ENCODE measurements at places on chromosomes 13 and 19.

GRCh38 chr13:46665248-46665632 lies 112.3 kb downstream of the LRCH1 start:
- DNase-seq: no peak

GRCh38 chr13:99289271-99289670 lies 17.9 kb downstream of the GPR183 start:
- DNase-seq: no peak

GRCh38 chr19:9885077-9885552 lies 50.0 kb downstream of the PIN1 start:
- DNase-seq: no peak

- no peak for DNase-seq
These were observed 1204.1 kb downstream of the OLFM4 start for GRCh38 chr13:54232700-54233099.

GRCh38 chr13:42815681-42816080 lies 34.3 kb downstream of the FAM216B start:
- DNase-seq: no peak

DNA sequence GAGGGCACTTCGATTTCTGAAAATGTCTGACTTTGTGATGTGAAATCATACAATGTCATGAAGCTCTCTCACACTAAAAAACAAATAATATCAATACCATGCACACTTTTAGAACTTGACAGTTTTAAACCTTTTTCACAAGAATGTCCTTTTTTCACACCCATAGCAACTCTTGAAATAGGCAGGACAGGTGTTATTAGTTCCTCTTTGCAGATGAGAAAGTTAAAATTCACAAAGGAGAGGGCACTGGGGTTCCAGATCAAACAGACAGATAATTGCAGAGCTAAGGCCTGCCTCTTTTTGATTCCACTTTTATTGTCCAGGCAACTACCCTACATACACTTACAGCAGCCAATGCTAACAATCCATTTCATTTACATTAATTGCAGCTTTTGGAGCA lies 142.8 kb downstream of the KLF12 start:
- no peak for DNase-seq

- DNase-seq: no peak
These were observed 81.5 kb upstream of the TNFSF11 start for GRCh38 chr13:42492372-42492920.

DNA sequence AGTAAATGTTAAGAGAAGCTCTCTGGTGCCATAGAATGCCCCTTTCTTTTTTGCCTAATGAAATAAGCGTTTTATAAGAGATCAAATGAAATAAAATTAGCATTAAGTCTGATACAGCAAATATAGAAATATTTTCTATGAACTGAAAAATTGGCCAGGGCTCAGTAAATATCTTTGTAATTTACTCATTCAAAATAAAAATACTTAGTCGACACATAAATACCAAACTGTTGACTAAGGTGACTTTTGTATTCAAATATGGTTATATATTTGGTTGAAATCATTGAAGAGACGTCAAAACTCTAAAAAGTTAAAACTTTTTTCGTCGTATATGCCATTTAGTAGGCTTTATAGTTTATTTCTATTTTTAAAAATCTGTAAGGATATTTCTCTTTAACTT lies 25.6 kb downstream of the IPO5 start:
- DNase-seq: no peak

DNA sequence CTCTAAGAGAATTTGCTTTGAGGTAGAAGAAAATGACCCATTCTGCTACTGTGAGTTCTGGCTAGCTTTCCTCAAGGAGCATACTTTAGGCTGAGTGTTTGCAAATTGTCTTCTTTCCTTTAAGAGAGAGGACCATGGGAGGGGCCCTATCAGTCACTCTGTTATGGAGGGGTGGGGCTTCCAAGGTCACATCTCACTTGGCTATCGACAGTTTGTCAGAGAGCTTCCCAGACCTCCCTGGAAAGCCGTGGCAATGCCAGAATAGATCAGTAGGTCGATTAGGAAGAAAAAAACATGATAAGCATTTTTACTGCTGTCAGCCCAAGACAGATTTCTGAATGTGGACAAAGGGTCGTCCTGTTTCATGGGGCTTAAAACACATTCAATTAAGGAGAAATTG lies 93.3 kb downstream of the OXGR1 start:
- no peak for DNase-seq

- no peak for DNase-seq
These were observed 133.7 kb downstream of the RAP2A start for GRCh38 chr13:97567510-97568243.

DNA sequence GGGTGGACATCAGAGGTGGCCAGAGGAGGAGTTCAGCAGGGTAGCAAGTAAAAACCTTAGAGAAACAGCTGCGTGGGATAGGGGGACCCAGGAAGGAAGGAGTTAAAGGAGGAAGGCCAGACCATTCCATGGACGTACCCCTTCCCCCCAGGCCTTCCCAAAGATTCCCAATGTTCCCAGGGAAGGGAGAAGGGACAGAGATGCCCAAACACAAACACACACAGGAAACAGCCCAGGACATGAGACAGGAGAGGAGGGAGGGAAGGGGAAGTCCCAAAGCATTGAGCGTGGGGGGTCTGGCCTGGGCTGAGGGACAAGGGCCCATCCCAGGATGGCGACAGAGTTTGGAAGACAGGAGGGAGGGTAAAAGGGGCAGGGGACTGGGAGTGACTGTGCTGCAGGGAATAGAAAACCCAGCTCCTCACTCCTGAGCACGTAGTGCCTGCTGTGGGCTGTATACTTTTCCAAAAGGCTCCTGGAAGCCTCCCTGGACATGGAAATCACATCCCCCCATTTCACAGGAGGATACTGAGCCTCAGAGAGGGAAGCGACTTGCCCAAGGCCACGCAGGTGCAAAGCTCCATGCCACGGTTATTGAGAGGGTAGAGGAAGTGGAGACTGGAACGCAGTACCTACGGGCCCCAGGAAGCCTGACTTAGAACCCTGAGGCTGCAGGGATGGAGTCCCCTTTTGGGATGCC lies 1.1 kb downstream of the SYDE1 start:
- DNase-seq: no peak

- DNase-seq: no peak
These were observed 46.7 kb upstream of the MEDAG start for GRCh38 chr13:30859326-30859725.

GRCh38 chr19:4018140-4018613 lies 10.6 kb downstream of the PIAS4 start:
- DNase-seq: no peak

DNA sequence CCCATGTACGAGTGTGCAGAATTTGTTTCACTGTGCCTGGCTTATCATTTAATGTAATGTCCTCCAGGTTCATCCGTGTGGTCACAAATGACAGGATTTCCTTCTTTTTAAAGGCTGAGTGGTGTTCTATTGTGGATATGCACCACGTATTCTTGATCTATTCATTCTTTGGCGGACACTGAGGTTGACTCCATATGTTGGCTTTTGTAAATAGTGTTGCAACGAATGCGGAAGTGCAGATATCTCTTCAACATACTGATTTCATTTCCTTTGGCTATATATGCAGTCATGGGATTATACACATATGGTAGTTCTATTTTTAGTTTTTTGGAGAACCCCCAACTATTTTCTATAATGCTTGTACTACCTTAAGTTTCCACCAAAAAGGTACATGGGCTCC lies 13.0 kb downstream of the OR7A5 start:
- DNase-seq: no peak

- no peak for DNase-seq
These were observed 104.2 kb downstream of the UBL3 start for GRCh38 chr13:29746148-29746677.

GRCh38 chr13:20911037-20911436 lies 8.5 kb upstream of the XPO4 start:
- DNase-seq: no peak

All from stimulated activated CD4-positive, alpha-beta T cell treated with anti-CD3 and anti-CD28 coated beads, Interleukin-15, amount 100 ng/mL, for 1 hour (primary cell).